ENCODE measurements at places on chromosomes 1 and 21.

GRCh38 chr1:2368053-2368744, 23.2 kb downstream of the MORN1 start:
- no peak for DNase-seq

GRCh38 chr1:181091309-181092040, 3.0 kb downstream of the IER5 start:
- DNase-seq = no peak

DNA sequence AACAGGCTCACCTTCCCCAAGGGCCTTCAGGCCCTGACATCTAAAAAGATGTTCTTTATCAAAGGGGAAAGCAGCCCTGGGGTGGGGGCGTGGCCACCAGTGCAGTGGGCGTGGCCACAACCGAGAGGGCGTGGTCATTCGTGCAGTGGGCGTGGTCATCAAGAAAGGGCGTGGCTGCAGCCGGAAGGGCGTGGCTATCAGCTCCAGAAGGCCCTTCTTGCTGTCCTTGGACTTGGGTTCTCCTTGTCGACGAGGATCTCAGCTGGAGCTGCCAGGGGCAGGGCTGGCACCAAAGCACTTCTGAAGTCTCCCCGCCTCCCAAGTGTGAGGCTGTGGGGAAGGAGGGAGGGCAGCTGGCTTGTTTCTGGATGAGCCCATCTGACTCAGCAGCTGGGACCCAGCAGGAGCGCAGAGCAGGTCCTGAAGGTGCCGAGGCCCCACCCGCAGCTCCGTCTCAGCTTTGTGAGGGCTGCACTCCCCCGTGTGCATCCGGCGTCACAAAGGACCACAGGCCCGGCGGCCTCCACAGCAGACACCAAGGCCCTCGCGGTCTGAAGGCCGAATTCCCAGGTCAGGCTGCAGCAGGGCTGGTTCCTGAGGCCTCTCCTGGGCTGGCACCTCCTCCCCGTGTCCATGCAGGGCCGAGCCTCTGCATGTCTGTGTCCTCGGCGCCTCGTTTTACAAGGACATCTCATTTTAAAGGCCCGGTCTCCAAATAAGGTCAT, 12.8 kb downstream of the PDE9A start:
- no peak for DNase-seq

DNA sequence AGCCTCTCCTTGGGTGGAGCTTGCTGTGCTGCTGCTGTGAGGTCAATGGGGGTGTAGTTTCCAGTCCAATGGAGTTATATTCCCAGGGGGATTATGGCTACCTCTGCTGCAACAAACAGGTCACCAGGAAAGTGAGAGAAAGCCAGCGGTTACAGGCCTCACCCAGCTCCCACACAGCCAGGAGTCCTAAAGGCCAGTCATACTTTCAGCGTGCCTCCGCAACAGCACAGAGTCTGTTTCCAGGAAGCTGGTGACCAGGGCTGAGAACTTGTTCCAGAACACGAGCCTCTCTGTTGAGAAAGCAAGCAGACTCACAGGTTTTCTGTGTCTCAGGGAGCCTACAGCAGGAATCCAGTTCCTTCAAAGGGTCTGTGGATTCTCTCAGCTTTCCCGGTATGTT, 17.3 kb upstream of the OR2M5 start:
- no peak for DNase-seq

DNA sequence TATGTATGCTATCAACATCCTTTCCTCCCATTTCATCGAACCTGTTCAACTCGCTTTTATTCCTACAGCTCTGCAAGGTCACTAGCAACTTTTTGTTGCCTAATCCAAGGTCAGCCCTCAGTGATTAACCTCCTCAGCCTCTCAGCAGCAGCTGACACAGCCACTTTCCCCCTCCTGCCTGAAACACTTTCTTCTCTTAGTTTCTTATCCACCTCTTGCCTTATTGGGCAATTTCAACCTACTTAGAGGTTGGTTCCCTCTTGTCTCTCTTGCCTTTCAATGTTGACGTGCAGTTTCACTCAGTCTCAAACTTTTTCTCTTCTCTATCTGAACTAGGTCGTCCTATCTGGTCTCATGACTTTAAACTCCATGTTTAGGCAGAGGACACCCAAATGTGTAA, 156.3 kb downstream of the C1orf94 start:
- no peak for DNase-seq

- DNase-seq = no peak
These were observed 561.6 kb downstream of the PLA2G4A start for GRCh38 chr1:187390215-187390818.

DNA sequence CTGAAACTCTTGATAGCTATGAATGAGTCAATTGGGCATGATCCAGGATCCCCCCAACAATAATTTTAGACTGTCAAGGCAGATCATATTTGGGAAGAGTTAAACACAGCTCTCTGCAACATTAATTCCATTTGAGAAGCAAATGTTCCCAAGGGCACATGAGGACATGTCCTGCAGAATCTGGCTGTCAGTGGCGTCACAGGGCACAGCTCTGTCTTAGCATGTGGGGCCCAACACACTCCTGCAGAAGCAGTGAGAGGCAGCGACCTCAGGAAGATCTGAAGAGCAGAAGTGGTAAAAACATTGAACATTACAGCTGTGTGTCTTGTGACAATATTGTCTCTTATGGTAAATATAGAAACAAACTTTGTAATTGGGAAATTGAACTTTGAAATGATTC, 197.1 kb upstream of the PBX1 start:
- DNase-seq = no peak

GRCh38 chr1:91622616-91623015, 122.0 kb downstream of the CDC7 start:
- DNase-seq = no peak

DNA sequence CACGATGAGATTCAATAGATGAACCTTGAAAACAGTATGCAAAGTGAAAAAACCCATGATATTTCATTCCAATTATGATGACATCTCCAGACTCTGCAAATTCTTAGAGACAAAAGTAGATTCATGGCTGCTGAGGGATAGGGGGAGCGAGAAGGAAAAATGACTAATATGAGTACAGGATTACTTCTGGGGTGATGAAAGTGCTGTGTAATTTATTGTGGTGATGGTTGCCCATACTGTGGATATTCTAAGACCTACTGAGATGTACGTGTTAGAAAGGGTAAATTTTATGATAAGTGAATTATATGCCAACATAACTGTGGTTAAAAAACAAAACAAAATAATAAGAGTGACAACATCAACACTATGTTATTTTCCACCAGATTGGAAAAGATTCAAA, 18.9 kb upstream of the RGS7 start:
- DNase-seq = no peak

DNA sequence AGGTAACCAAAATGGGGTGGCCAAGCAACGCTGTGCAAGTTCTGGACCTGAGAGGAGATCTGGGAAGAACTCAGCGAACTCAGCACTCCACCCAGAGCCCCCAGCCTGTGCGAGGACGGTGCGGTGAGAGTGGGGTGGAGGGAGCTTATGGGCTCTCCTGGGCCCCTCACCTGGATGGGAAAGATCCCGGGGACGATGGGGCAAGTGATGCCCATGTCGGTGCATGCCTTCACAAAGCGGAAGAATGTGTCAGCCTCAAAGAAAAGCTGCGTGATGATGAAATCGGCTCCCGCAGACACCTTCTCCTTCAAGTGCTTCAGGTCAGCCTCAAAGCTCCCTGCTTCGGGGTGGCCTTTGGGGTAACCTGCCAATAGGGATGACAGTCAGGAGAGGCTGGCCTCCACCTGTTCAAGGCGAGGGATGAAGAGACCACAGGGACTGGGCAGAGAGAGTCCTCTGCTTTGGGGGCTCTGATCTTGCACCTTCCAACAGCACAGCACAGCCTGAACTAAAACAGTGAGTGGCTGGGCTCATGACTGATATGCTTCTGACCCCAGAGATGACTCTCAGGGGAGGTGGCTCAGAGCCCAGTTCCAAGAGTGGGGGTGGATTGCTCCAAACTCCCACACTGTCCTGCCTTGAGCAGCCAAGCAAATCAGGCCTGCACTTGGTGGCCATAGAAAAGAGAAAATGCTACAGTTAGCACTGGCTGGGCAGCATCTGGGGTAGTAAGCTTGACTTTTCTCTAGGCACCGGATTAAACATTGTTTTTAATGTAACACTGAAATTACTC, 9.5 kb downstream of the MTHFR start:
- no peak for DNase-seq

DNA sequence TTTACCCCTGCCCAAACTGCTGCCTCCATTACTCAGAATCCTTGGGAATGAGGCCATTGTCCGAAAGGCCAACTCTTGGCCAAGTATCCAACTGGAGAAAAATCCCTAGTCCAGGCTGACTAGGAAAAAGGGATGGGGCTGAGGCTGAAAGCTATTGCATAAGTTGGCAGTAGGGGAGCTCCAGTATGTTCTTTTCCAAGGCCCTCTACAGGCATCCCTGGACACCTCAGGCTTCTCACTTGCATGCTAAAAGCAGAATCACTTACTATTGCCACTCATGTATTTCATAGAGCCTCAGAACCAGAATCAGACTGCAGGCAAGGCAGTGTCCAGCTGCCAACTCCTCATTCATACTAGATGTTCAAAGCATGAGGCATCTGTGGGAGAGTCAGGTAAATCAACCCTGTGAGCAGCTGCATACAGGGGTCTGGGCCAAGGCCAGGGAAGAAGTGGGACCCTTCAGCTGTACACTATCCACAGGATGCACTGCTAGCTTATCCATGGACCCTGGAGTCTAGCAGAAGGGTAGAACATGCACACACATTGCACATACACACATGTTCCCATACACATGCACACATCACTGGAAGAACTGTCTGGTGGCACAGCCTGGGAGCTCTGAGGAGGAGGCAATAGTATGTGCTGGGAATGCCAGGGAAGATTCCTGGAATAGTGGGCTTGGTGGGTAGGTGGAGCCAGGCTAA, 195.3 kb downstream of the C1orf94 start:
- no peak for DNase-seq

DNA sequence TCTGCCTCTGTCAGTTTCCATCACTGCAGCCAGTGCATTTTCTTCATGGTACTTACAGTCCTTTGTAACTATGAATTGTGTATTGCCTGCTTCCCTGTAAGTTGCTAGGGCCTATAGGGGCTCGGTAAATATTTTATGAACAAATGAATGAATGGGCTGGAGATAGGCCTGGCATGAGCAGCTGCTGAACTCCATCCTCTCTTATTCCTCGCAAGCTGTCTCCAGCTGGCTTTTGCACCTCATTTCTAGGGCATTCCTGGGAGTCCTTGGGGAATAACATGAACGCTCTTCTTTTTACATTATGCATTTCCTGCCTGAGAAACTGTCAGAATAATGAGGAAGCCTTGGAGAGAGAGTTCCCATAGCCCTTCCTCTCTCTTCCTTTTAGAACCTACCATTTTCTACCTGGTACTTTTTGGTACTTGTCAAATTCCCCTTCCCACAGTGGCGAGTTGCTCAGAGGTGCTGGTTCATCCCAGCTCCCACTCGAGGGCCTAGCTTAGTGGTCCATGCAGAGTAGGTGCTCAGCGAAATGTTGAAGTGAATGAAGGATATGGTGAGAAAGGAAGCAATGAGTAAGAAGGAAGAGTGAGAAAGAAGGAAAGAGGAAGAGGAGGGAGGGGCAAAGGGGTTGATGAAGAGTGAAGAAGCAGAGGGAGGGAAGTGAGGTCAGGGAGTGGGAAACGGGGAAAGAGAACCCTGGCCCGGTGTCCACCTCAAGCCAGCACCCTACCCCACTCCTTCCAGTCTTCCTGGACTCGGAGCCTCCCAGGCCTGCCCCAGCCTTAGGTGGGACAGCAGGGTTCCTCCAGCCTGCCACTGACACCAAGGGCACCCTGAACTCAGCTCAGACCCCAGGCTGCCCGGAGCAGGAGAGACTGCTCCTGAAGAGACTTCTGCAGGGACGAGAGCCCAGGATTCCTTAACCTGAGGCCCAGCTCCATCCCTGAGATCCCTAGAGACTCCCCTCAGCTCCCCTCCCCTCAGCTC, 29.6 kb downstream of the KCNC4 start:
- no peak for DNase-seq

DNA sequence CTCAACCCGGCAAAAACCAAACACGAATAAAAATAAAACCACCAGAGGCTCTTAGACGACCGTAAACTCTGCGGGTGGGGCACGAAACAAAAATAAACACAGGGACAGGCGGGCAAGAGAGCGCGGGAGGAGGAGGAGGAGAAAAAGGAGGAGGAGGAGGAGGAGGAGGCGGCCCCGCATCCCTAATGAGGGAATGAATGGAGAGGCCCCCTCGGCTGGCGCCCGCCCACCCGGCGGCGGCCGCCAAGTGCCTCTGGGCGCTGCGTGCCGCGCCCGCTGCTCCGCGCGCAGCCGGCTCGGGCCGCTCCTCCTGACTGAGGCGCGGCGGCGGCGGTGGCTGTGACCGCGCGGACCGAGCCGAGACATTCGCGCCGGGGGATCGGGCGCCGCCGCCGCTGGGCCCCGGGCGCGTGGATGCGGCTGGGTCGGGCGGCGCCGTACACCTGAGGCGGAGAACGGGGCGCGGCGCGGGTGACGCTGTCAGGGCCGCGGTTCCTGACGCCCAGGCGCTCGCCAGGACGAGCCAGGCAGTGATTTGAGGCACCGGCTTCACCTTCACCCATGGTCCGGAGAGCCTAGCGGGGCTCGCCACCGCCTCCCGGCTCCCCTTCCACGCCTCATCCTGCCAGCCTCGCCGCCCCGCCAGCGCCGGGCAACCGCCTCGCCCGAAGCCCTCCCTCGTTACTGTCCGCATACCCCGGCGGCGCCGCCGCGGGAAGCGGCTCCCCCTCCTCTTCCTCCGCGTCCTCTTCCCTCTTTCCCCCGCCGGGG, at the start of gene MARK1:
Gene MARK1 (plus strand): TSS at position 229 of the 771 bp plus-strand sequence. CDS start 687 bp downstream, outside the sequence.
- DNase-seq = peak; percentile 75

DNA sequence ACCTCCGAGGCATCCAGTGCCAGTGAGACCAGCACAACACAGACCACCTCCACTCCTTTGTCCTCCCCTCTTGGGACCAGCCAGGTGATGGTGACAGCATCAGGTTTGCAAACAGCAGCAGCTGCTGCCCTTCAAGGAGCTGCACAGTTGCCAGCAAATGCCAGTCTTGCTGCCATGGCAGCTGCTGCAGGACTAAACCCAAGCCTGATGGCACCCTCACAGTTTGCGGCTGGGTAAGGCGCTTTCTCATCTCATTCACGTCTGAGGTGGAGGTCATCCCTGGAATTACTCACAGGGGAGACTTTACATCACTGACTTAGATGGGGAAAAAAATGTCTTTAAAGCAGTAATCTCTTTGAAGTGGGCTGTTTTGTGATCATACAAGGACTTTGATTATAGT, 106.3 kb downstream of the CD247 start:
- peak; percentile 8 for DNase-seq
